Prostate gland (tissue), 2 donors: ENCODE measurements at places on chromosomes 2 and 18.

- no peak for DNase-seq
Measured at GRCh38 chr18:61842146-61842545, 50.7 kb downstream of the RNF152 start.

DNA sequence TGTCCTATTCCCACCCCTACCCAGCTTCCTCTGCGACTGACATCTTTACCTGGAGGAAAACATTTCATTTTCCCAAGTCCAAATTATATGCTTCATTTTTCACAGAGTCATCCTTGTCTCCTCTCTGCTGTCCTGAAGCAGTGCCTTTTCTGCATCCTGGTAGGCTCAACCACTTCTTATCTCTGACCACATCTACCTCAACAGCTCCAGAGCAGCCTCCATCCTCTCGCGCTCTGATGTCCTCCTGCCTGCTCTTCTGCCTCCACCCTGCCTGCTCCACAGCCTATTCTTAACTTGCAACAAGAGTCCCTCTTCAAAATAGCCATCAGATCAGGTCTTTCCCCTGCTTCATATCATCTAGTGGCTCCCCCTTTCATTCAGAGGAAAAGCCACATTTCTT, 457.1 kb downstream of the PARD3B start:
- no peak for DNase-seq

DNA sequence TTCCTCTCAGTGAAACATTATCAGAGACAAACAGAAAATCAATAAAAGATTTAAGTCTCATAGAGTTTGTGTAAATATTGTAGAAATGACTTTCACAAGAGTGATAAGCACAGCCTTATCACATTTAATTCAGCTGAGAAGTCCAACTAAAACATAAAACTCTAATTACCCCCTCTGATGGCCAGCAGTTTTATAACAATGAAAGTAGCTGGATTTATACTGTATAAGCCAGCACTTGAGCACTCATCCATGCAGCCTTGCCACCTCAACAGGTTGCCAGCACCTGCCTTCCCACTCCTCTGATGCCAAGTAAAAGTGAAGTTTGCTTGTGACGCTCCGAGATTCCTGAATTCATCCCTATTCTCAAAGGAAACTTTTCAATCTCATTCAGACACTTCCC, 103.0 kb upstream of the STK39 start:
- DNase-seq = no peak

- DNase-seq = no peak
Measured at GRCh38 chr18:35942133-35942532, 30.3 kb upstream of the RMP24 start.

- no peak for DNase-seq
Measured at GRCh38 chr2:231294116-231294515, 95.7 kb downstream of the ARMC9 start.

DNA sequence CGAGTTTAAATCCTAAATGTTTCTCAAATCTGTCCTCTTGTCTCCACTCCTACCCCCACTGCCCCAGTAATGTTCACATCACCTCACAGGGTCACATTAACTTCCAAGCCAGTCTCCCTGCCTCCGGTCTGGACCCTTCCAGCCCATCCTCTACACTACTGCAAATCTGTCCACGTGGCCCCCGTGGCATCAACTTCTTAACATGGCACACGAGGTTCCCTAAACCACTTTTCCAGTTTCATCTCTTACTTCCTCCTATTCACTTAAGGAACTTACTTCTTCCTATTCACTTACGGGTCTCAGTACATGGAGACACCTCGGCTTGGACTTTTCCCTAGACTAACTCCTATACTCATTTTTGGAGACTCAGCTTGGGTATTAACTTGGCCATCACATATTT, 27.0 kb downstream of the MRPL33 start:
- DNase-seq = no peak

DNA sequence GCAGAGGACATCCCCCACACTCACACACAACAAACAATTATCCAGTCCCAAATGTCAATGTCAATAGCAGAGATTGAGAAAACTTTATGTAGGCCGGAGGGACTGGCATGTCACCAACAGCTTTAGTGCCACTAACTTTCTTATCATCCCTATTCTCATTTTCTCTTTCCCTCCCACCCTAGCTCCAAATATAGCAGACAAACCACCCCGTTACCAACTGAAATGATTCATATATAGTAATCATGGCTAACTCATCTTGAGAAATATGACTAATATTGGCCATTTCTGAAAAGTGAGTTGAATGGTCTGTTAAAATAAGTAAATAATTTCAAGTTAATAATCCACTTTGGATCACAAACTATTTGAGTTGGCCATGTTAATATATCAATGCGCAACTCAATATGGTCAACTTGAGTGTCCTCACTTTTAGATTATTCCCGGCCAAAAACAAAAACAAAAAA, 242.1 kb upstream of the RND3 start:
- DNase-seq = no peak
